ENCODE measurements at places on chromosomes 2 and 18. TPM values are rescaled to one million over a fixed set of nuclear protein-coding genes. Genes with fewer than 3 reads are reported as not detected.

DNA sequence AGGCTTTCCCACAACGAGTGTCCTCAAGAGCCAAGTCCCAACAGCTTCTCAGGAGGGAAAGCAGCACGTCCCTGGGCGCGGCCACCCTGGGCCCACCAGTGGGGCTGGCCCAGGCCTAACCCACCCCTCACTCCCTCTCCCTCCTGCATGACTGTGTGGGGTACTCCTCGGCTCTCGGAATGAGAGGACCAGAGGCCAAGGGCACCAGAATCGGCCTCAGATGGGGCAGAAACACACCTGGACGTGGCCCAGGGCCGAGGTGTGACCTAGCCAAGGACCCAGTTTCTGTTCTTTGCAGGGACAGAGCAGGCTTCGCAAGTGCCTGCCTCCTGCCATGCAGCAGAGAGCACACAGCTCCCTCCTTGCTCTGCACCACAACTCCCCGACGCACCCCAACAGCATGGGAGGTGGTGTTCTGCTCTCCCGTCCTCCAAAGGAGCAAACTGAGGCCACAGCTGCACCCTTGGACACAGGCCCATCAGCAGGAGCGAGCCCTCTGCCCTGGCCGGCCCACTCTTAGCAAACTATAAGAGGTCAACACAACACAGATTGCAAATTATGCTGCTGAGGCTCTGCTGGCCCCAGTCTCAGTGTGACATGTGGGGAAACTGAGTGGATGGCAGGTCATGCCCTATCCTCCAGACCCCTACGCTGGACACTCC lies 19.7 kb downstream of the HS6ST1 start:
- DNase-seq = no peak

DNA sequence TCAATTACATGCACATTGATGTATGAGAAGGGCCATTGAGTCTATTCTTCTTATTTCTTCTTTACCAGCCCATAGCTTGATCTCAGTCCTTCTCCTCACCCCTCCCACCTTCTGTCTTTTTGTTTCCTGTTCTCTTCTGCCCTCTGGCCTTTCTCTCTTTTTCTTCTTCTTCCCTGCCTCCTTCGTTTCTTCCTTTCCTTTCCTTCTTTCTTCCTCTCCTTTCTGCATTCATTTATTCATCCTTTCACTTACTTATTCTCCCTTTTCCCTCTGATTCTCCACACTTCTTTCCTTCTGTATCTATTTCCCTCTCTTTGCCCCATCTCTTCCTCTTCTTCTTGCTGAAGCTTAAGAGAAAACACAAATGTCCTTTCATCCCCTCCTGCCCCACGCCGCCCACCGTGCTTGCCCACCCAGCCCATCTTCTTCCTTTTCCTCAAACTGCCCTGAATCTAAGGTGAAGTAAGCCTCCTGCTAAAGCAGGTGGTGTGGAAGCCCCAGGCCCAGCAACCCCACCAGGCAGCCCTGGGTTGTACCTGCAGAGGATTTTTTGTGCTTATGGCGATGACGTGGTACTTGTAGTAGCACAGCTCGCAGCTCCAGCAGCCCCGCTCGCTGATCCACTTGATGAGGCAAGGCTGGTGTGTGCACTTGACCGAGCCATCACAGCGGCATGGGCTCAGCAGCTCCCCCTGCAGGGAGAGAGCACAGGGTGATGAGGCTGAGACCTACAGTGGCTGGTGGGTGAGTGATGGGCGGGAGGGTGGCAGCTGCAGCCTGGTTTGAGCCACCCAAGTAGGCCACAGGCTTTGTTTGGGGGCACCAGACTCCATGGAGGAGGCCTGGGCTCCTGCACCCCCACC lies 89.0 kb downstream of the MARCHF4 start:
- no peak for DNase-seq

DNA sequence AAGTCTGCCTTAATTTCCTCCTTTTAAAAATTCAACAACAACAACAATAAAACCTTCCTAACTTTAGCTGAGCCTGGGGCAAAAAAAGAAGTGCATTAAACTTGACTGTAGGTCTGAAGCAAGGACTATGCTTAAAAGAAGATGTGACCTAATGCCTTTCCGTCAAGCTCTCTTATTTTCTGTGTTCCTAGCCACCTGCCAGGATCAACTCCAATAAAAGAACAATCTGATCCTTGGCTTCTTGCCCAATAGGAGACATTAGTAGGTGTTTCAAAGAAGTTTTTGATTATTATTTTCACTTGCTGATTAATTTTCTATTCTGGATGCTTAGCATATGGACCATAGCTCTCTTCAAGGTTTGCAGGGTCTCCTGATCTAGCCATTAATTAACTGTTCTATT lies 237.5 kb downstream of the STK39 start:
- no peak for DNase-seq

DNA sequence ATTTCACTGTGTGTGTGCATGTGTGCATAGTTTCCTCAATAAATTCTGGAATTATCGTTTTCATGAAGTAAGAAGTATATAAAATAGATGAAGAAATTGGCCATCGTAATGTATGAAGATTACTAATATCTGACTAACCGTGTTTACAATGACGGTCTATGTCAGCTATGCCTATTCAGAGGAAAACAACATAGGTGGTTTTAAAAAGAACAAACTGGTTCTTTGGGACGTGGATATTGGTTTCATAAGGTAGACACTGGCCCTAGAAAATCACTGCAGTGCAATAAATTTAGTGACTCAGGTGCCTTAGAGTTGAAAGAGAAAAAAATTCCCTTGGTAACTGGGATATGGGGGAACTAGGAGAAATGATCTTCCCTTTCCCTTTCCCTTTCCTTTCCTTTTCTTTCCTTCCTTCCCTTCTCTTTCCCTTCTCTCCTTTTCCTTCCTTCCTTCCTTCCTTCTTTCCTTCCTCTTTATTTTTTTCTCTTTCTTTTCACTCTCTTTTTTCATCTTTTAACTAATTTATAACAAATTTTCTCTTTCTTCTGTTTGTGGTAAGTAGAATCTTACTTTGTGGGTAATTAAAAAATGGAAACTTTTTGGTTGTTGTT lies 36.4 kb downstream of the MAP2 start:
- DNase-seq = no peak

DNA sequence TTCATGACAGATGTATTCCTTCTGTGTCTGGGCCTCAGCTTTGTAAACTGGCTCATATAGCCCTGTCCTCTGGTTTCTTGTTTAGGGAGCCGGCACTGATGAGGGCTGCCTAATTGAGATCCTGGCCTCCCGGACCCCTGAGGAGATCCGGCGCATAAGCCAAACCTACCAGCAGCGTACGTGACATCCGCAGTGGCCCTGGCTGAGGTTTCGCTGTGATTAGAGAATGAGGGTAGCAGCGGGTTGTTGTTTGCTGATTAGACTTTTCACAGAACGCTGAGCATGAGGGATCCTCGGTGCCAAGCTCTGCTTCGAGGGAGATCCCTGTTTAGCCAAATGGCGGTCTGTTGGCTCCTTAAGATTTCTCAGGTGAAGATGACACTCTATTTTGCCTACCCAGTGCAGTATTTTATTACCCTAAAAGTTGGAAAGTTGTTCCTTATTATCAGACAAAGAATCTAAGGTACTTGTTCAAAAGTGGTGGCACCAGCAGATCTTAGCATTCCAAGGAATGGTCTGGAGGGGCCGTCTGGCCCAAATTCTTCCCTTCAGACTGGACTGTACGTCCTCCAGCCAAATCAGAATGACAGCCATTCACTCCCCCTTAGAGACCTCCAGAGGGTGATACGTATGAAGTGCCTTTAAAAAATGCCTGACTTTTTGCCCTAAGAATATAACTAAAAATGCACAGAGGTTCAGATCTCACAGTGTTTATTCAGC lies 21.5 kb upstream of the GMCL1 start:
- no peak for DNase-seq

DNA sequence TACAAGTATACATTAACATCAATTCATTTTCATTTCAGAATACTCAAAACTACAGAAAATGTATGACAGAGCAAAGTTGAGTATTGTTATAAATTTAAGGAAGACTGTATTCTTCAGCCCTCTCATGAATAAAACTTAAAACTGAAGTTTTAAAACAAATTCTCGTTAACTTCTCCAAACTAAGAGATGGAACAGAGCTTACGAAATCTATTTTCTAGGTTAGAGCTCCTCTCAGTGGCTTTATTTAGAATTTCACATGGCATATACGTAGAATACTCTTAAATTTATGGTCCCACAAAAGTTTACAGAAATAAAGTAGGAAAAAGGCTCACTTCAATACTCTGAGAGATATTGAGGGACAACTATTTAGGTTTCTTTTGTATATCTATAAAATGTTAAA lies 612.1 kb downstream of the KCNJ3 start:
- DNase-seq = no peak

Gene ABCB6
- 24.2 TPM for total RNA-seq

- DNase-seq = no peak
Observed at GRCh38 chr18:12394428-12394827, 13.3 kb upstream of the PRELID3A start.

DNA sequence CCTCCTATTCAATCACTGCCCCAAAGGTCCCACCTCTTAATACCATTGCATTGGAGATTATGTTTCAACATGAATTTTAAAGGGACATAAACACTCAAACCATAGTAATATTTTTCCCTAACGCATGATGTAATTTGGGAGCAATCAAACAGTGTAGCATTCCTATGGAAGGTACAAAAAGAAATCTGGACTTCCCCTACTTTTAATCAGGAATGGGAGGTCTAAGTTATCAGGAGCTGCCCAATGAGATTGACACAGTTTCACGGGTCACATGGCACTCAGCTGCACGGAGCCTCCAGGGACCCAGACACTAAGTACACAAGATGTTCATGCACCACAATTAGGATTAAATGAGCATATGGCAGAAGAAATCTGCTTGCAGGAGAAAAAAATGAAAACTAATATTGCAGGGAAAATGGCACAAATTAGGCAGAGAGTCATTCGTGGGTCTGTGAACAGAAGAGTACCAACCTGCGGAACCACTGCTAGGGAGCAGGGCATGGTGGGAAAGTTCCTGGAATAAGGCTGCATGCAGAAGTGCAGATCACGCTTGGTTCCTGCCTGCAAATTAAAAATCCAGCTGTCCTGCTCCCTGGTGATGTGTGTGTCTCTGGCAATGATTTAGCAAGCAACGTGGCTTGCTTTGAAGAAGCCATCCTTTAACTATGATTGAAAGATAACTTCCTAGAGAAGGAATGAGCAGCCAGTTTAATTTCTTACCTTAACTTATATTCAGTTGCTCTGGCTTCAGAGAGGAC lies 326.6 kb upstream of the ID2 start:
- no peak for DNase-seq

GRCh38 chr18:26483633-26484032 lies 64.7 kb downstream of the KCTD1 start:
- no peak for DNase-seq

- no peak for DNase-seq
Observed at GRCh38 chr2:168626647-168627046, 170.6 kb downstream of the CERS6 start.

Gene MCM6
- 15.5 TPM for total RNA-seq

Gene GBX2
- total RNA-seq = not detected

GRCh38 chr2:121839584-121839983 lies 84.1 kb downstream of the TSN start:
- no peak for DNase-seq

- DNase-seq = no peak
Observed at GRCh38 chr2:52995424-52995823, 772.2 kb upstream of the CHAC2 start.

DNA sequence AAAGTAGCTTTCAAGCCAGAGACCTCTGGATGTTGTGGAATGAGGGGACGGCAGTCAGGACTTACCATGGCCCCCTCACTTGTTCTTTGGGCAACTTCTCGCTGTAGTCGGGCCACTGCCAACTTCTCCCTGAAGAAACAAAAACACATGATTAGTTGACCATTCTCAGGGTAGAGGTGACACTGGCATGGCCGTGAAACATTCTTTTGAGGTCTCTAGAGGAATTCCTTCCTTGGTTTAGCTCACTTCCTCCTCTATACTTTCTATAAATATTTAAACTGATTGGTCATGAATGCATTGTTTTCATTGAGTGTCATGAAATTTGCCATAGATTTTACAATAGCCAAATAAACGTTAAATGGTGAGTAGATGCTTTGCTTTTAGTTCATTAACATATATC lies 354.6 kb downstream of the NCKAP5 start:
- DNase-seq = no peak

DNA sequence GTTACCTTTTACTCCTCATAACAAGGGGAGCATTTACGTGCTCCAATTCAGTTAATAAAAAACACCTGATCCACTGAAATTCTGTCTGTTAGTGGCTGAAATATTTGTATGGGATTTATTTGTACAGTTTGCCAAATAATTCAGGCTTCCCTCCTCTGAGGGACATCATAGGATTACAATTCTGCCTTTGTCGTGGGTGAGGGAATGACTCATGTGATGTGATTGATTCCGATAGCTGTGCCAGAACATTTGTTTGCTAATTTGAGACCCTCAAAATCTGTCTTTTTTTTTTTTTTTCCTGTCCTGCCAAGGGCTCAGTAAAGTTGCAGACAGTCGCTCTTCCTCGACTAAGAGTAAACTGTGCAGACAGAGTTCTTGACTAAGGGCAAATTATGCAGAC lies 612.6 kb upstream of the CDH2 start:
- DNase-seq = no peak

Gene CRYGC
- total RNA-seq = not detected

Gene MAP3K19
- total RNA-seq = not detected

- peak; percentile 19 for DNase-seq
Observed at GRCh38 chr2:69992310-69993047, 31.0 kb upstream of the ASPRV1 start.

- DNase-seq = no peak
Observed at GRCh38 chr2:64250751-64251423, 106.7 kb upstream of the PELI1 start.

DNA sequence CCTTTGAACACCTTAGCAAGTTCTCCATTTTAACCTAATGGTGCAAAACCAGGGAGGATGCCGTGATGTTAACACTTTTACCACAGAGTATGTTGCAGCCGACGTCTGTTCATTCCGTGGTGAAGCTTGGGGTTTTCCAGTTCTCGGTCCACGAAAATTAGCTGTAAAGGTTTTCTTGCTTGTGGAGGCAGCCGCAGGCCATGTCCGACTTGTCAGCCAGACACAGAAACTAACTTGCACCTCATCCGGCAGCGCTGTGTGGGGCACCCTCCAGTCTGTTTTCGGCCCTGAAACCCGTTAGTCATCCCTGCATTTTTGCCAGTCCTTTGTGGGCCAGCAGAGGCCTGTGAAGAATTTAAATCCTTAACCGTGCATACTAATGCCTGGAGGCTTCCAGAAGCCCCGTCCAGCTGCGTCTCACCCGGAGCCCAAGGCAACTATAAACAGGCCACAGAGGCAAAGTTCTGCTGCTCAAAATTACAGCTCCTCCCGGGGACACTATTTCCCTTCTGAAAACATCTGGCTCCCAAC lies 70.6 kb downstream of the SH3YL1 start:
- DNase-seq = no peak

DNA sequence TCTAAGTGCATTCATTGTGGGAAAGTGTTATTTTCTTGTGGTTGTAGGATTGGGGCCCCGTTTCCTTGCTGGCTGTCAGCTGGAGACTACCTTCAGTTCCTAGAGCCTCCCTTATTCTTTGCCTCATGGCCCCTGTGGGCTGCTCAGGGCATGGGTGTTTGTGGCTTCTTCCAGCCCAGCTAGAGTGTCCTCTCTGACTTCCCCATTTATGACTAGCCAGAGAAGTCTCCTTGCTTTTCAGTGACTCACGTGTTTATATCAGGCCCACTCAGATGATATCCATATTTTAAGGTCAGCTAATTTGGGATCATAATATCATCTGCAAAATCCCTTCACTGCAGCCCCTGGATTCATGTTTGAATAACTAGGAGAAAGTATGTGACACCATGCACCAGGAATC lies 62.8 kb downstream of the DTNA start:
- DNase-seq = no peak

Gene GTF2A1L
- total RNA-seq = not detected

All from posterior vena cava (tissue), 2 donors.